Esophagus squamous epithelium (tissue), 5 donors: ENCODE measurements at places on chromosomes 2 and 18.

DNA sequence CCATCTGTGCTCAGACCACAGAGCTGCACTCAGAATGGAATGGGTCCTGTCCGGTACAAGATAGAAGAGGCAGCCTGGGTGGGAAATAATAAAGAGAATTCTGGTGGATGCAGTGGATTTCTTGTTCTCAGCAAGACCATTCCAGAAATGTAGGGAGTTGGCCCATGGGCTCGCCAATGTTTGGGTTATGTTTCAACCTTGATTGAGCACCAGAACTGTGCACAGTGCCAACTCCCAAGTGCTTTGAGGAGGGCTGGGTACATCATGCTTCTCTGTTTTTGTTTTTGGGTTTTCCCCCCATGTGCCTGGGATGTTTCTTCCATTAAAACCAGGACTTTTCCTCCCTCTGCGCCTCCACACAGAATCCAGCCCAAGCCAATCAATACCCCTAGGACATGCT is 304.1 kb downstream of the TNS1 start:
- no peak for DNase-seq

- DNase-seq: no peak
Observed at GRCh38 chr2:190221429-190221828, 98.2 kb downstream of the HIBCH start.

GRCh38 chr2:11842336-11842735 is 95.9 kb downstream of the LPIN1 start:
- no peak for DNase-seq

GRCh38 chr2:25566694-25567093 is 106.7 kb downstream of the DTNB start:
- no peak for DNase-seq

GRCh38 chr2:19851116-19851695 is 50.6 kb downstream of the TTC32 start:
- no peak for DNase-seq

DNA sequence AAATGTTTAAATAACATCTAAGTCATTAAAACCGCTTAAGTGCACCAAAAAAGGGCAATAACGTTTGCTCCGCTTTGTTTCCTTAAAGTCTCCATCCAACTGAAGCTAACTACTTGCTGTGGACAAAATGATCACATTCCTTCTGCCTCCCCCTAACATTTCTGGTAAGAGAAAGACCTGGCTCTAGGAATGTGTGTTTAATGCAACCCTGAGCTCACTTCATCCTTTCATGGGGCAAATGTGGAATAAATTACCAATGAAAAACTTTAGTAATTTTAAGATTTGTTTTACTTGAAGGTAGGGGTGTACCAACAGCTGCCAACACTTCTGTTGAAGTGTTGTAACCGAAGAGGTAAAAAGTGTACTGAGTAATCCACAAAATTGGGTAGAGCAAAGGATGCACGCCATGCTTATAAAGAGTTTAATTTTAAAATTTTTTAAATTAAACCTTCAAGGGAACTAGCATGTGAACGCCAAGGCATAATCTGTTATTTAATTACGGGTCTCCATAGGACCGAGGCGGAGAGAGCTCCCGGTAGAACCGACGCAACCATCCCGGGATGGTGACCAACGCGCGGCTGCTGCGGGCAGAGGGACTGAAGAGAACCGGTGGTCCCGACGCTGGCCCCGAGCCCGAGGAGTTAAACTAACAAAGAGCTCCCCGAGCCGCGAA is 1.1 kb downstream of the HNRNPLL start:
- DNase-seq: no peak

DNA sequence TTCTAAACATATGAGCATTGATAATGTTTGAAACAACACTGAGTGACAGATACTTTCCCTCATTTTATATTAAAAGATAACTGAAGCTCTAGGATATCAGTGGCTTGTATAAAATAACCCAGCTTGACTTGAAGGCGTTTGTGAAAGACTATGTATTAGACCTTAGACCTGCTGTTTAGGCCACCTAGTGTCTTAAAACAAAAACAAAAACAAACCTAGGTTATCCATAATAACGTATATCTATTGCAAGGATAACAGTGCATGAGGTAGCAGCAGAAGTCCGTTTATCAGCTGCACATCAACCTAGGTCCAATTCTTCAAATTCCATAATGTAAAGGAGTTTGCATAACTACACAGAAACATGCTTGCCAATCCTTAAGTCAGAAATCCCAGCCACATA is 79.5 kb upstream of the MAP2 start:
- DNase-seq: no peak

DNA sequence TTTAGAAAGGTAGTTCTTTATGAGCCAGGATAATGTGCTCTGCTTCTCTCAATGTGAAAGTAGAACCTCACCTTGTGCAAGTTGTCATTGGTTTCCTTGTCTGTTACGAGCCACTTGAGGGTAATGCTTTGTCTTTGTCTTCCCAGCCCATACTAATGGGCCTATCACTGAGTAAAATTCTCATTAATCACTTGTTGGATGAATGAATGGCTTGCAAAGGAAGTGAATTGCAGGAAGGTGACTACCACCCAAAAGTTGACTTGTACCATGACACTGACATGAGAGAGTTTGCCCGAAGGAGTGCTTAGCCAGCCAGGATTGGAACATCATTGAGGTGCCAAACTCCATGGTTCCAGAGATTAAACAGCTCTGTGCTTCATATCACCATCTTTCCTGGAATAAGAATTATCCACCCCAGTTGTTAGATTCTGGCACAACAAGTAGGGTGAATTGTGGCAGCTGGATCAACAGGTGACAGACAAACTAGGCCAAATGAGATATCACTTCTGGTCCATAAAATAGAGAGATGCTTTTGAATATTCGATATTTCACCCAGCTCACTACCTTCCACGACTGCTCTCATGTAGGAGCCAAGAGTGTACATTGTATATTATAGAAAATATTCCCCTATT is 20.5 kb upstream of the CD28 start:
- no peak for DNase-seq

GRCh38 chr18:6855767-6856166 is 126.3 kb downstream of the ARHGAP28 start:
- no peak for DNase-seq

DNA sequence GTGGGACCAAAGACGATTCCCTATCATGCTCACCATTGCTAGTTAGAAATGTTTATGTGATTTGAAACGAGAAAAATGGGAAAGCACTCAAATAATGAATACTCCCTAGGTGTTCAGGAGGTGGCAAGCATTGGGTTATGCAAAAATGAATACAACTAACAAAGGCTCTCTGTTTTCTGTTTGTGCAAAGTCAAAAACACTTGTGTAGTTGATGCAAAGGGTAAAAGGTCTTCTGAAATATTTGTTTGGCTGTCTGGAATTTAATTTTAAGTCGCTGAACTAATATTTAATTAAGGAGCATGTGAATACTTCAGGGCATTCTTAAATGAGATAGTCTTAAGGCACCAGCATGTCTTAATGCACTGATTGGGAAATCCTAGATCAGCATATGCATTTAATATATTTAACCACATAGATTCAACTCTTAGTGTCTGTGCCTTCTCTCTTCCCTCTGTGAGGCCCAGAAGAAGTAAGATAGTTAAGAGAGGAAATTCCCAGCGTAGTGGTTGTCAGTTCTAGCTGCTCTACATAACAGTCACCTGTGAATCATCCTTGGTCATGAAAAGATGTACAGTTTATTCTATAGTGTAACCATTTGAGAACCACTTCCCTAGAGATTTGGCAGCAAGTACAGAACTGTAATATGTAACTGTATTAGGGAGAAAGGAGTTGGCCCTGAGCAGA is 111.9 kb downstream of the EPC2 start:
- no peak for DNase-seq

GRCh38 chr2:28225473-28226080 is 167.1 kb upstream of the FOSL2 start:
- DNase-seq: no peak

- DNase-seq: no peak
Observed at GRCh38 chr2:100018341-100019193, 123.8 kb downstream of the AFF3 start.

DNA sequence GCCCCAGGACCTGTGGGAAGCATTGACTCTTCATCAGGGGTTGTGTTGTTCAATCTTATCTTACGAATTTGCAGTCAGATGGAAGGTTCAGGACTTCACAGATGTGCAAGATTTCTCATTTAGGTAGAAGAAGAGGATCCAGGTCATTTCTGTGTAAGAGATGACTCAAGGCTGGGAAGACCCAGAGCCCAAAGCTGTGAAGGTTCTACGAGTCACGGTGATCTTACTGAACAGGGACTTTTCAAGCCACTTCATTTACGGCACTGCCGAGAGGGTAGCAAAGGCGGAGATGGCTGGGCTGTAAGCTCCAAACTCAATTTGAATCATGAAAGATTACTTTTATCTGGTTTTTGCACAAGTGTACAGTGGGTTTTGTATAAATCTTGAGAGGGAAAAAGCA is 228.0 kb upstream of the MEX3C start:
- no peak for DNase-seq

DNA sequence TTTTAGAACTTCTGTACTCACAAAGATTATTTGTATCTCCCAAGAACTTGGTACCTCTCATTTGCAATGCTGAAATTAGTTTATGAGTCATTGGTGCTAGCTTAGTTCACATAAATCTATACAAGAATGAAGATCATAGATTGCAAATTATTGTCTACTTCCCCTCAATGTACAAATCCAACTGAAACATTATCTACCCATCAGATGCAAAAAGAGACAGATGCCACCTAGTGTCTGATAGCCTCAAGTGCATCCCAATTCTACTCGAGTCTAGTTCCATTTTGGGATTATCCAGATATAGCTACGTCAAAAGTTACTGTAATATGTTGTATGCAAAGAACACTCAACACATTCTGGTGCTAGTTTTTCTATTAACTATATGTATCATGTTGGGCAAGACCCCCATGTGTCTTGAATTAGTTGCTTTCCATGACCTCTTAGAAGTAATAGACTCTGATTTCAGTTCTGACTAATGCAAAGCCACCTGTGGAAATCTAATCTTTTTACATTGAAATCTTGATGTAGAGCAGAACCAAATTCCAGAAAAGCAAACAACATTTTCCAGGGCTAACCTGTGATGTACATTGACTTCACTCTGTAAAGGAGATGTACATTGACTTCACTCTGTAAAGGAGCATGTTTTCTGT is 210.0 kb downstream of the RBM43 start:
- DNase-seq: no peak

DNA sequence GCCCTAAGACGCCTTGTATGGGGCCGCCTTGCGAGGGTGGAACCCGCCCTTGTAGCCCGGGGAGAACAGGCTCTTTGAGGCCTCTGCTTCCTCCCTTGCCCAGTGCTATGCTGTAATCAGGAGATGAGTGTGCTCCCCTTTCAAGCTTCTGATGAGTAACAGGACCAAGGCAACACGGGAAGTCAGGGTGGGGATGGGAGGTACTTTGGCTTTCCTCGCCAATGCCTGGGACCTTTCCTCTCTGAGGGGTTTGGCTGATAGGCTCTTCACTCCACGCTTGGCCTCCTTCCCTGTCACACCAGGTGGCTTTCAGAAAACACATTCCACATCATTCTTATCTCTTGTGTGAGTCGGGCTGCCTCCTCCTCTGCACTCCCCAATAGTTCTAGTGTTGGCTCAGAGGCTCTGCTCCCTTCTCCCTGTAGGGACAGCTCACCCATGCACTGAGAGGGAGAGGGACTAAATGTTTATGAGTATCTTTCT is 223.7 kb upstream of the TRIB2 start:
- no peak for DNase-seq

GRCh38 chr2:239368321-239368720 is 32.5 kb downstream of the HDAC4 start:
- DNase-seq: no peak

GRCh38 chr18:72672364-72673184 is 128.4 kb upstream of the CBLN2 start:
- no peak for DNase-seq

DNA sequence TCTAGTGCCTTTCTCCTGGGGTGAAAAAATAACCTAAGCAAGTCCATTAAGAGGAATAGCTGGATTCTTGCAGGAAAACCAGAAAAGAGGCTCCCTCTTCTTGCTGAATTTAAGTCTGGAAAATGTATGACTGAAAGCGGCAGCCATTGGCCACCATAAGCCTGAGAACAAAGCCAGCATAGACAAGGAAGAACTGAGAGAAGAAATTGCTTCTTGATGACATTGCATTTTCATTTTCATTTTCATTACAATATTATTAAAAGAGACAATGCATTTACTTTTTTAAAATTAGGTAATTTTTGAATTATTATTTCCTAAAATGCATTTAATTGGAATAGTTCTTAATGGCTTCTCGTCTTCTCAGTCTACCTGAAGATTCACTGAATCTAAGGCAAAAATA is 1157.5 kb upstream of the ZEB2 start:
- DNase-seq: no peak

DNA sequence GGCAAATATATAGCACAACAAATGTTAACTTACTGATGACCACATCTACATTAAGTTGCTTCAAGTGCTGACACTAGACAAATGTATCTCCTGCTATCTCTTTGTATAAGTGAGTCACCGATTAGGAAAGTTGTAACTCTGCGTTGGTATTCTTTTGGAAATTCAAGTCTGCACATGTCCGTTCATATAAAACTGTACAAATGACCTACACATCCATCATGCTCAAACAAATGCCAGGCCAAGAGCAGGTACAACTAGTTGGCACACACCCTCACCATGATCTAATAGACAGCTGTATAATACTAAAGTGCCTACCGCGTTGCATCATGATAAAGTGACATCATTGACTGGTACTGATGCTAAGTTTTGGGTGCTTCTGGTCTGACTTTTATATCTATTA is 141.1 kb downstream of the RBMS1 start:
- no peak for DNase-seq

GRCh38 chr2:48482769-48483168 is 47.2 kb upstream of the STON1 start:
- no peak for DNase-seq

- DNase-seq: no peak
Observed at GRCh38 chr2:149595056-149595963, 7.7 kb upstream of the MMADHC start.

DNA sequence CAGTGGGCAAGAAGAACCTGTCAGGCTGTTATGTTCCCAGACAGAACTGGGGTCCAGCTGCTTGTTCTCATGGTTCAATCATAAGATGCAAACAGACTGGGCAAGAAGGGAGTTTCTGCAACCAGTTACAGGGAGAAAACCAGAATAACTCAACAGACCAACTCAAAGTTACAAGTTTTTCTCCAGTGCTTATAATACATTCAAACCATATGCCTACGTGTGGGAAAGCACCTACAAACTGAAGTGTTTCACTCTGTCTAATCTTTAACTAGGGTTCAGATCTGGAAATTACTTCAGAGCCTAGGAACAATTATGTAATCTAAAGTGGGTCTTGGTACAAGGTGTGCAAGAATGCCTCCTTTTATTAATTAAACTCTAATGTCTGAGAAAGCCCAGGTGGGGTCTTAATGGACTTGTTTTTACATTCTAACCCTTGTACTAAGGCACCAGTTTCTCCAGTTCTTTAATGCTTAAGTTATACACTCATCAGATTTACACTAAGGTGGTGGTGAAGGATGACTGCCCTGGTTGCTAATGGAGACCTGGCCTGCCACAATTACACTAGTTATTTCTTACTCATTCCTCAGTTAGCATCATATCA is 951.9 kb downstream of the TSN start:
- DNase-seq: no peak
